CD4-positive, alpha-beta T cell (primary cell): ENCODE measurements at places on chromosomes 6 and 20.
A peak's percentile ranks its signal among the peaks of the same experiment; 100 is the strongest.

DNA sequence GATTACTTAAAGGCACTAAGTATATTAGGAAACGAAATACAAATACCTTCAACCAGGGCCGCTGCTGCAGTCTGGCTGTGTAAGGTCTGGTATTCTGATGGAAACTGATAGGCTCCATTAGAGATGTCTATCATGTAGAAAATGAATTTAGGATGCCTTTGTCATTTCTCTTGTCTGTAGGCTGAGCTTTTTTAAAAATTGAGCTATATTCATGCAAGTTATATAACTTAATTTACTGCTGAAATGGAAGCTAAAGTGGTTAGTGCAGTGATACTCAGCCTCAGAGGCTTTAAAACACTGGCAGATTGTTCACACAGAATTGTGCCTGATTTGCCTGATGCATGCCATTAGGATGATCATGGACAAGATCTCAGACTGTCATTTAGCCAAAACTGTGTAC is 286.2 kb upstream of the QKI start:
- H3K27ac ChIP-seq: no peak overlapping the region
- H3K36me3 ChIP-seq: no peaks in the 10 kb centered on the region
- DNase-seq: no peak
- H3K4me3 ChIP-seq: no peak overlapping the region
- H3K27me3 ChIP-seq: no peaks in the 10 kb centered on the region

GRCh38 chr6:33427585-33428223 is 7.8 kb downstream of the SYNGAP1 start:
- peaks cover 6% of the 10 kb centered on the region for H3K36me3 ChIP-seq
- peaks cover 72% of the 10 kb centered on the region for H3K4me1 ChIP-seq
- no peaks in the 10 kb centered on the region for H3K27me3 ChIP-seq
- DNase-seq: peak; percentile 47
- H3K27ac ChIP-seq: peak overlapping the region; percentile 79

DNA sequence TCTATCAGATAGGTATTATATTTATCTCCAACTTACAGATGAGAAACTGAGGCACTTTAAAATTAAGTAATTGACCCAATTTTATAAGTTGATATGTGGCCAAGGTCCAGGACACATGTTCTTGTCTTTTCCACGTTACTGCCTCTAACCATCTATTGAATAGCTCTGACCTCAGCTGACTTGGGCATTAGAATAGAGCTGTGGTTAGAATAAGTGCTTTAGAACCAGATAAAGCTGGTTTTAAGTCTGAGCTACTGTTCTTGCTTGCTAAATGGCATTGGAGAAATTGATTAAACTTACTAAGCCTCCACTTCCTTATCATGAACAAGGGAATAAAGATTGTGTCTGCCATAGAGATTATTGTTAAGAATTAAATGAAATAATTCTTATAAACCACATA is 147.8 kb upstream of the DTNBP1 start:
- no peaks in the 10 kb centered on the region for H3K36me3 ChIP-seq
- no peaks in the 10 kb centered on the region for H3K4me1 ChIP-seq
- DNase-seq: no peak
- H3K27ac ChIP-seq: no peak overlapping the region
- H3K27me3 ChIP-seq: peaks cover 3% of the 10 kb centered on the region

GRCh38 chr20:35742741-35743523 is 872 bp upstream of the RBM39 start:
- H3K27ac ChIP-seq: peak overlapping the region; percentile 92
- H3K27me3 ChIP-seq: no peaks in the 10 kb centered on the region
- H3K4me3 ChIP-seq: peak overlapping the region; percentile 84

GRCh38 chr20:47781632-47782031 is 3.6 kb downstream of the SULF2 start:
- peaks cover 23% of the 10 kb centered on the region for H3K27me3 ChIP-seq
- peaks cover 15% of the 10 kb centered on the region for H3K4me1 ChIP-seq
- DNase-seq: no peak
- no peak overlapping the region for H3K27ac ChIP-seq
- no peak overlapping the region for H3K4me3 ChIP-seq
- H3K36me3 ChIP-seq: no peaks in the 10 kb centered on the region

DNA sequence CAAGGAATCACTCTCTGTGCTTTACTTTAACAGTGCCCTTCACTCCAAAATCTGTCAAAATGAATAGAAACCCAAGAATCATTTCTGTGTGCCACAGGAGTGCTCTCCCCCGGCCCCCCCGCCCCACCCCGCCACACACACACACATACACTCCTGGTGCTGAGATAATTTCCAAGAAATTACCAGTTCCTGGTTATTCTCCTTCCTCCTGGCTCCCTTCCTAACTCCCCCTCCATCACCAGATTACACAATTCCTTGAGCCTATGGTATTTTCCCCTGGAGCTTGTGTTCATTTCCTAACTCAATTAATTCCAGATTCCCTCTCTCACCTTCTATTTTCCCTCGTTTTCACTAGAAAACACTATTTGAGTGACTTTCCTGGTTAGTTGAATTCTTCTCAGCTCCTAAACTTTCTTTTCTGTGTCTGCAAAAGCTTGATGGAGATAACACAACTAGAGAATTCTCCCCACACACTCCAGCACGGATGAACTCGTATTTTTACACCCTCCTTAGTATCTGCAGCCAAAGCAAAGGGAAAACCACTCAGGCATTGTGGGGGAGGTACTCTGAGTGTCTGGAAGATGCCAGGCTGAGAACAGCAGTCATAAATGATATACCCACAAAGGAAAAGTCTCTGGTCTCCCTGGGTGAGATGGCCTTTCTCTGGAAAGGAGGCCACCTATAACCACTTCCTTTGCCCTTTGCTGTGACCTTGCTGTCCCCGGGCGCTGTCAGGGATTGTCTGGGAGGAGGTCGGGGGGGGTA is 1.9 kb upstream of the SLC24A3 start:
- peaks cover 22% of the 10 kb centered on the region for H3K27me3 ChIP-seq
- DNase-seq: no peak
- H3K36me3 ChIP-seq: no peaks in the 10 kb centered on the region
- peaks cover 2% of the 10 kb centered on the region for H3K4me1 ChIP-seq
- H3K27ac ChIP-seq: no peak overlapping the region

- no peak overlapping the region for H3K27ac ChIP-seq
- no peaks in the 10 kb centered on the region for H3K27me3 ChIP-seq
- DNase-seq: no peak
Observed at GRCh38 chr6:147366290-147366689, 142.2 kb upstream of the SAMD5 start.

DNA sequence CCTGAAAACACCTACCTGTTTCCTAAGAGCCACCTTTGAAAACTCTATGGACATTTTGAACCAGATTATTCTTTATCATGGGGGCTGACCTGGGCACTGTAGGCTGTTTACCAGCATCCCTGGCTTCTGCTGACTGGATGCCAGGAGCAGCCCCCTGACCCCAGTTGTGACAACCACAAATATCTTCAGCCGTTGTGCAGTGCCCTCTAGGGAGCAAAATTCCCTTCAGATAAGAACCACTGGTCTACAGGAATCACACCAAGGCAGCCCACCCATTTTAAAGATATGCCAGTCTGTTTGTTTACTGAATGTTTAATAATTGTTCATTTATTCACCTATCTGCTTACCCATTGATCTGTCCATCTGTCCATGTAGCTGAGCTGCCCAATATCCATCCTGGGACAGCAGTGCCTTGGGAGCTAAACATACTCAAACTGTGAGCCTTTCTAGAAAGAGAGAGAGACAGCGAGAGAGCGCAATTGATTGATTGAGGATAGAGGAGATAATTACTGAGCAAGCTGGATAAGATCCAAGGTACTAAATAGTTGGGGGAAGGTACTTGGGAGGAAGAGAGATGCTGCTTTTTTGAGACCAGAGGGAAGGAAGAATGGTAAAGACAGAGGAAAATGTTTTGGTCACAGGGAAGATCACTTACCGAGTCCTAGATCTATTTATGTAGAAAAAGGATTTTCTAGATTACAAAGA is 276.8 kb downstream of the NRN1 start:
- H3K36me3 ChIP-seq: no peaks in the 10 kb centered on the region
- H3K27me3 ChIP-seq: no peaks in the 10 kb centered on the region

DNA sequence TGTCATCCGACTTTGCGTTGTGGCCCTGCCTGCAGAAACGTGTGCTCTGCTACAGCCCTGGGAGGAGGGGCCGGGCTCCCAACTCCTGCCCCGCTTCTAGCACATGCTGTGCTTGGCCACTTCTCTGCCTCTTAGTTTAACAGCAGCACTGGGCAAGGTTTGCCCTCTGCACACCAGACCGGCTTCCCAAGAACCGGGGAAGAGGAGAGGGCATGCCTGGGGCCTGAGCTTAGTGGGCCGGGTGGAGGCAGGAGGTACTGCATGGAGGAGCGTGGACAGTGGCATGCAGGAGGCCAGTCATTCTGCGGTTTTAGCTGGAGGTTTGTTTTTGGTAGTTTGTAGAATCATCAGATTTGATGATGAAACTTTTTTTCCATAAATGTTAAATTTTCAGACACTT is 45.5 kb downstream of the CEP43 start:
- no peaks in the 10 kb centered on the region for H3K27me3 ChIP-seq
- H3K4me1 ChIP-seq: peaks cover 35% of the 10 kb centered on the region
- H3K36me3 ChIP-seq: no peaks in the 10 kb centered on the region
- H3K4me3 ChIP-seq: no peak overlapping the region
- H3K27ac ChIP-seq: no peak overlapping the region

DNA sequence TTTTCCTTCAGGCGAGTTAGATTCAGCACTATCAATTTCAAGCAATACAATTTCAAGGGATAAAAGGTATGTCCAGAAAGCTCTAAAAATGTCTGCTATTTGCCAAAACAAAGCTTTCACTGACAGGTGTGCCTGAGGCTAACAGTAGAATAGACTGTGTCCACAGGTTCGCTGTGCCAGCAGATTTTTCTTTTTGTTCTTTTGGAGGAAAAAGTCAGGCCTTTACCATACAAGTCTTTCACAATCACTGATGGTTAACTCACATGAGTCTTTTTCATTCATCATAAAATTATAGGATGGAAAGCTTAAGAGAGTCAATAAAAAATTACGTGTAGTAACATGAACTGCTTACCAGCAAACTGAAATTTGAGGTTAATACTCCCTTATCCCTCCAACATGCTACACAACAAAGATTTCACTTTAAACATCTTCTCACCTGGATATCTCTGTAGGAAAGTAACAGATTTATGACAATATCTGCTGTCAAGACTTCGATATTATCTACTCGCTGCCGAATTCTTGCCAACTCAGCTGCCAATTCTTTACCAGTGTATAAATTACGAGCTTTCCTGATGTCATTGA is 95.4 kb downstream of the MAP3K5 start:
- peaks cover 4% of the 10 kb centered on the region for H3K4me1 ChIP-seq
- DNase-seq: no peak
- H3K27ac ChIP-seq: no peak overlapping the region
- peaks cover 38% of the 10 kb centered on the region for H3K36me3 ChIP-seq

DNA sequence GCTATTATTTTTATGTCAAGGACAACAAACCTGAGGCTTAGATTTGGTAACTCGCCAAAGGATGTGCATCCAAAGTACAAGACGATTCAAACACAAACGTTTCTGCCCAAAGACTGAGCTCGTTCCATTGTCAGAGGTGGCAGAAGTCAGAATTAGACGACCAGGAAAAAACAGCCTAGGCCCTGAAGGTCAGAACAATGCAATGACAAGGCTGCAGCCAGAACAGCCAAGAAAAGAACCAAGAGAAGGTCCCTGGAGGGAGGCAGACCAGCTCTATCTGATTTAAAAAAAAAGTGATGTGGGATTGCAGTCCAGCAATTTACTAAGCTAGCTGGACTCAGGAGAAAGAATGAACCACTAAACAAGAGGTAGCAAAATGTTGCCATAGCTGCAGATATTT is 54.2 kb downstream of the NCOA7 start:
- no peaks in the 10 kb centered on the region for H3K4me1 ChIP-seq
- H3K4me3 ChIP-seq: no peak overlapping the region
